Stimulated activated CD8-positive, alpha-beta memory T cell treated with anti-CD3 and anti-CD28 coated beads, Interleukin-7, amount 100 ng/mL, for 1 hour (primary cell): ENCODE measurements at places on chromosomes 5 and 9.

DNA sequence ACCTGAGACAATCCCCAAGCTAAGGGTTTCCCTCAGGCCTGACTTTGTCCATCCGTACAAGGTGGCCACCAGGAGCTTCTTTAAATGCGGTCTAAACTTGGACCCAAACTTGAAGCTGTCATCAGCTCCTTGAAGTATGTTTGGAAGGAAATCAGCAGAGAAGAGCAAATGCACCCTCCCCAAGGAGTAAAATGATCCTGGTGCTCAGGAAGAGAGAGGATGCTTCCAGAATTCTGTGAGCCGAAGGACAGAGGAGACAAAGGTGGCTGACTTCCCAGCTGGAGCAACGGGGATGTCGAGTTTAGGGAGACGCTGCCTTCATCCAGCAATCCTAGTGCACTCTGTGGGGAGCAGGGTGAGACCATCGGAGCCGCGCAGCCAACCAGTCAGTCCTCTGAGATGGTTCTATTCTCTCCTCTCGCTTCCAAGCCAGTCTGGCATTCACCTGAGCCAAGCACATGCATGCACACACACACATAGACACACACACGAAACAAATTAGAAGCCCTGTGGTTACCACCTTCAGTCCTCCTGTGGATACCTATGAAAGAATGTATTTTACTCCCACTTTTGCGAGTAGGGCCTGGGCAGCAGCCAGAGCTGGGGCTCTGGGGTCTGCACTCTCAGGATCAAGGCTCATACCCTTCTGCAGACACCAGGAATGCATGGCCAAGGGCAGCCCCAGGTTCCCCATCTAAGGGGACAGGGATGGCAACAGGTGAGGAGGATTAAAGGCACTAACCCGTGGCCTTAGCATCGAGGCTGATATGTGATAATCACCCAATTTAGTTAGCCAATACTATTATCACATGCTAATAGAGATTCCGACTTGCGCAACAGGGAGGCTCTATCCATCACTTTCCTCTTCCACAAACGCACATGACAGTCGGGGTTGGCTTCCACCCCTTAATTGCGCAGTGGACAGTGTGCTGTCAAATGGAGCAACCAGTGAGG, 75.8 kb downstream of the GTF3C4 start:
- no peak for DNase-seq

GRCh38 chr5:139413153-139413552, 9.3 kb upstream of the SPATA24 start:
- no peak for DNase-seq

DNA sequence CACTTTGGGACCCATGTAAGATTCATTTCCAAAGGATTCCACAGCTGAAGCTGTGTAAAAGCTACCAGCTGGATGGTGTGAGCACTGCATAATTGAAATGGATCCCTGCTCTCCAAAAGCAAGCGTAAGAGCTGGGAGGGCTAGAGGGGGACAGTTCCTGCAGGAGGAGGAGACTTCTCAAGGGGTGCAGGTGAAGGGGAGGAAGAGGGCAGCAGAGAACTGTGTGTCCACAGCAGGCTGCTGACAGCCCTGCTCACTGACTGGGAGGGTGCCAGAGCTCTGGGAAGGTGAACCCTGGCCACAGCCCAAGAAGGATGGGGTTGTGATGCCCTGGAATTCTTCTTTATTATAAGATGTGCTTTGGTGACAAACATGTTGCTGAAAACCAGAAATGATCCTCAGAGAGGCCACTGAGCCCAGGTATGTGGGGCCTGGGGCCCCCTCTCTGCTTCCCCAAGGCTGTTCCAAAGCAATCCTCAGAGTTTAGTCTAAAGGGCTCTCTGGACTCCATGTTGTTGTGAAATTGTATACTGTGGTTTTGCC, 112.8 kb upstream of the SLC25A48 start:
- DNase-seq, result no peak

GRCh38 chr9:85142968-85143367, 473.4 kb downstream of the NTRK2 start:
- DNase-seq, result no peak

DNA sequence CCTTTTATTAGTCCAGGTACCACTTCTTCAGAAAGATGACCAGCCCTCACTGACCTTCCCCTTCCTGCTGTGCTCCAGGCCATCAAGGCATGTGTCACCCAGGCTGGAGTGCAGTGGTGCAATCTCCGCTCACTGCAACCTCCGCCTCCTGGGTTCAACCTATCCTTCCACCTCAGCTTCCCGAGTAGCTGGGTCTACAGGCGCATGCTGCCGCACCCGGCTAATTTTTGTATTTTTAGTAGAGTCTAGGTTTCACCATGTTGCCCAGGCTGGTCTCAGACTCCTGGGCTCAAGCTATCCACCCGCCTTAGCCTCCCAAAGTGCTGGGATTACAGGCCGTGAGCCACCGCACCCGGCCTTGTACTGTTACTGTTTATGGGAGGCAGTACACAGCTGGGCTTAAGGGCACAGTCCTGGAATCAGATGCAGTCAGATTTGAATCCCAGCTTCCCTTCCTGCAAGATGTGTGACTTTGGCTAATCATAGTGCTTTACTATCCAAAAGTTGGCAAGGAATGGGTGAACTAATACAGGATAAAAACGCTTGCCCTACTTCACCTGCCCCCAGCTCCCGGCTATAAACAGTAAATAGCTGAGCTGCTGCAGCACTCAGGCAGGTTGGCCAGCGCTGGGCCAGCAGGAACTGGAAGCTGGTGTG, 483 bp upstream of the EIF4EBP3 start:
- DNase-seq, result no peak

GRCh38 chr5:57693488-57694305, 211.1 kb upstream of the ACTBL2 start:
- no peak for DNase-seq

DNA sequence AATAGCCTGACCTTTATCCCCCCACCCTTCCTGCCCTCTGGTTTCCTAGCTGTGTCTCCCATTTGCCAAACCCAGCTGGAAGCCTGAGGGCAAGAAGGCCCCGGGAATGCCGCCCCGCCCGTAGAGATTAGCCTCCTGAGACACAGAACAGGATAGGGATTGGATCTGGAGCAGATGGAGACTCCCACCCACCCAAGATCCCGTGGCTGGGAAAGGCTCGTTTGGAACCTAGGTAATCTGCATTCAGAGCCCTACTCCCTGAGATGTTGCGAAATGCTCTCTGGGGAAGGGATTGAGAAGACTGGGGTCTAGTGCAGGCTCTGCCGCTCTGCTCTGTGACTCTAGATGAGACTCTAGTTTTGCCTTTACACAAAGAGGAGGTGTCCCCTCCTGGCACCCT, 10.9 kb downstream of the AQP3 start:
- no peak for DNase-seq

GRCh38 chr9:14608540-14608939, 84.7 kb downstream of the ZDHHC21 start:
- DNase-seq, result no peak

- DNase-seq, result no peak
These were observed 252.8 kb downstream of the FBXL7 start for GRCh38 chr5:15752663-15753285.

DNA sequence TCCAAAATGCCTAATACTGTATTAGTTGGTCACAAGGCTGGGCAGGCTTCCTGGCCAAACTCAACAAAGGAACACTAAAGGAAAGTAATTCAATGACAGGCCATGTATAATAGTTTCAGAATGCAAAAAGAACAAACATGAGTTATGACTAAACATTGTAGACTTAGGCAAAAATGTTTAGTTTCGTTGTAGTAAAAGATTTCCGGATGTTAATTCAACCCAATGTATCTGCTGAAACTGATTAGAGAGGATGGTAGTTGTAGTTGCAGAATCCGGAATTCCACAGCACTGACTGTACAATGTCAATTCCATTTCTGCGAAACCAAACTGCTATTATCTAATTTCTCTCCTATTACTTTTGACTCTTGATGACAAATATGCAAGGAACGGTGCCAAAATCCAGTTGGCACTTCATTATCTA, 117.9 kb upstream of the FST start:
- DNase-seq, result no peak
